NCI-H460 (cell line): ENCODE measurements at places on chromosomes 12 and 14.

GRCh38 chr14:25753130-25753529 lies 703.2 kb upstream of the STXBP6 start:
- no peak for DNase-seq

- DNase-seq: no peak
These were observed 17.8 kb downstream of the AK7 start for GRCh38 chr14:96409701-96410100.

DNA sequence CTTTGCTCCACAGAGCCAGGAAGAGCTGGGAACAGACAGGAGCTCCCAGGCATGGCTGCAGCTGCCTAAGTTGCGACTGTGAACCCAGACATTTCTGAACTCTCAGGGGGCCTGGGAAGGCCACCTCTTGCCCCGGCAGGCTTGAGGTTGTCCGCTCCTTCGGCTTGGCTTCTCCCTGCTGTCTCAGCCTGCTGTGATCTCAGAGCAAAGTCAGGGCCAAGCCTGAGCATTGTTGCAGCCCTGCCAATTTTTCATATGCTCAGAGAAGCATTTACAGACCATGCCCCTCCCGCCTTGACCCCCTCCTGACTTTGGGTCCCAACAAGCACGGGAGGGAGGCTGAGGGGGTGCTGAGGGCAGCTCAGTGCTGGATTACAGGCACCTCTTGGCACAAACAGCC lies 1439.1 kb upstream of the FLRT2 start:
- no peak for DNase-seq

DNA sequence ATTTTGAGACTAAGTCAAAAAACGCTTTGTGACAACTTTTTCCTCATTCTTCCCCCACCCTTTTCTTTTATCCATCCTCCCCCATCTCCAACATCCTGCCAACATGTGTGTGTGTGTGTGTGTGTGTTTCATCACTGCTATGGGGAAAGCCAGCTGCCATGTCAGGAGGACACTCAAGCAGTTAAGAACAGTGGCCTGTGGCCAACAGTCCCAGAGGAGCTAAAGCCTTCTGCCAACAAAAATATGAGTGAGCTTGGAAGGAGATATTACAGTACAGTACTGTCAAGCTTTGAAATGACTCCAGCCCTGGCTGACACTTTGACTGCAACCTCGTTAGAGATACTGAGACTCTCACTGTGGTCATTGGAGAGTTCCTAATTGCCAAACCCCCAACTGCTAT lies 5.0 kb upstream of the CSRP2 start:
- no peak for DNase-seq

GRCh38 chr14:95305145-95305544 lies 14.6 kb downstream of the CLMN start:
- DNase-seq: no peak

- no peak for DNase-seq
These were observed 198.9 kb downstream of the BMP4 start for GRCh38 chr14:53757732-53758131.

- DNase-seq: no peak
These were observed 259.6 kb upstream of the ALG10B start for GRCh38 chr12:38056701-38057689.

DNA sequence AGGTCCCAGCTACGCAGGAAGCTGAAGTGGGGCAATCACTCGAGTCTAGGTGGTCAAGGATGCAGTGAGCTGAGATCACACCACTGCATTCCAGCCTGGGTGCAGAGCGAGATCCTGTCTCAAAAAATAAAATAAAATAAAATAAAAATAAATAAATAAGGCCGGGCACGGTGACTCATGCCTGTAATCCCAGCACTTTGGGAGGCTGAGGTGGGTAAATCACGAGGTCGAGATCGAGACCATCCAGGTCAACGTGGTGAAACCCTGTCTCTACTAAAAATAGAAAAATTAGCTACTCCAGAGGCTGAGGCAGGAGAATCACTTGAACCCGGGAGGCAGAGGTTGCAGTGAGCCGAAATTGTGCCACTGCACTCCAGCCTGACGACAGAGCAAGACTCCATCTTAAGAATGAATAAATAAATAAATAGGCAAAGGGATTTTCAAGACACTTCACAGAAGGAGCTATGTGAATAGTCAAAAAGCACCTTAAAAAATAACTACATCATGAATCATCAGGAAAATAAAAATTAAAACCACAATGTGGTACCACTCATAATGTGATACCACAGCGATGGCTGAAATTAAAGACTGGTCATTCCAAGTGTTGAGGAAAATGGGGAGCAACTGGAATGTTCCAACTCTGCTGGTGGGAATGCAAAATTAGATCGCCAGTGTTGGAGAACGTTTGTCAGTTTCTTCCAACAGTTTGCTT lies 92.9 kb upstream of the TBX3 start:
- DNase-seq: no peak
